ENCODE measurements at places on chromosomes 7 and 10.

- DNase-seq = no peak
These were observed 51.0 kb downstream of the SKAP2 start for GRCh38 chr7:26813432-26813831.

DNA sequence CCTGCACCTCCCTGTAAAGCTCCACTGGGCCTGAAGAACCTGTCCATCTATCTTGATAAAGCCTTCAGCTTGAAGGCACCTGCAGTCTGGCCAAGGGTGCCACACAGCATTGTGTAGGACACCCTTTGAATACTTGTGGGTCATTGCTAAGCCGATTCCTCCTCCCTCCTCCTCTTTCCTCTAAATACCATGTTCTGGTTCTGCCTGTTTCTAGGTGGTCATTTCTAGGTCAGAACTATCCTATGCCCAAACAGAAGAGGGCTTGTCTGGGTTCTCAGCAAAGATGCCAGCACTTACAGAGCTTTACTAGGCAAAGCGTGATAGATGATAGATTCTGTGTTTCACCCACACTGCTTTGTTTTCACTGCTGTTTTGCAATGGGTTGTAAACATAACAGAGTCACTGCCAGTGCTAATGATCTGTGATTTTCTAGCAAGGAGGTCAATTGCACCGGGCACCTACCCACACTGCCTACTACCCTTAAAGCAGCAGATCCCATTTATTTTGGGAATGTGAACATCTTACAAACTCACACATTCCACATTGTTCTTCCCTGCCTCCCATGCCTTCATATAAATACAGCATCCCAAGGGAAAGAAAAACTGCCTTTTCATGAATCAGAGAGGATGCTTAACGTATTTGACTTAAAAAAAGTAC lies 279.1 kb upstream of the PITRM1 start:
- no peak for DNase-seq

DNA sequence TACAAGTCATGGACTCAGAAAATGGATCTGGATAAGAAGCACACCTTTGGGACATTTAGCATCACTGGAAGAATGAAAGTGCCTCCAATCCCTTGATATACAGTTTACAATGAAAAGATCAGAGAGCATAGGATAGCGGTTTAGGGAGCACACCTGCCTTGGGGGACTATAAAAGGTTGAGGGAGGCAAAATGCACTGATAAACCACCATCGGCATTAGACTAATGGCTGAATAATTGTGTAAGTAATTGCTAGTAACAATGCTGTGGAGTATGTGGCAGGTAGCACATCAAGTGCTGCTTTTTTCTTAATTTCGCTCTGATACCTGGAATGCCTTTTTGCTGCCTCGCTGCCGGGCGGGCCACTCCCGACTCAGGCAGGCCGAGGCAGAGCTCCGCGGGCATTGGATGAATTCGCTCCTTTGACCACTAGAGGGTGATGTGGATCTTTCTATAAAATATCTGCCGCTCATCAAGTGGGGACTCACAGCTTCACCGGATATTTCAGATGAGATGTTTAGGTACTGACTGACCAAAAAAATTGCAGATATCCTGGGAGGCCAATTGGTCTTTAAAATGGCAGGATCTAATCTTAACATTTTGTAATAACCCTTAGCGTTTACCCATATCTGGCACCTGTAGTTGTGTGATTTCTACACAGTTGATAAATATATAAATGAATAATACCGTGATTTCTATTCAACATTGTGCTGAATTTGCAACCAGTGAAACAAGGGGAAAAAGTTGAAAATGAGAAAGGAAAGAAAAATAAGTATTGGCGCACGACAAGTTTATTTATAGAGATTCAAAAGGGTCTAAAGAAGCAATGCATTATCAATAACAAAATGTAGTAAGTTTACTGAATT lies 116.8 kb upstream of the PRSS1 start:
- no peak for DNase-seq

DNA sequence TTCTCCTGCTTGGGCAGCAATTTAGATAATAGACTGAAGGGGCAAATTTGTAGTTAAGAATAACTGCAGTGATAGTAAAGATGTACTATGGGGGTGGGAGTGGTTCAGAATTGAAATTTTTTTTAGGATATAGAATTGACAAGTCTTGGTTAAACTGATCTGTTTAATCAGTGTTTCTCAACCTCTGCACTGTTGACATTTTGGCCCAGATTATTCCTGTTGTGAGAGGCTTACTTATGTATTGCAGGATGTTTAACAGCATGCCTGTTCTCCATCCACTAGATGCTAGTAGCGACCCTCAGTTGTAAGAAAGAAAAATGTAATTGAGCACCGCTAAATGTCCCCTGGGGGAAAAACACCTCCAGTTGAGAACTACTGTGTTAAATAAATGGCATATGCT lies 176.5 kb downstream of the CCDC7 start:
- DNase-seq = no peak

- DNase-seq = no peak
These were observed 3.8 kb downstream of the NUDCD3 start for GRCh38 chr7:44486693-44487092.

GRCh38 chr10:86359954-86360353 lies 6.6 kb downstream of the GRID1 start:
- no peak for DNase-seq

DNA sequence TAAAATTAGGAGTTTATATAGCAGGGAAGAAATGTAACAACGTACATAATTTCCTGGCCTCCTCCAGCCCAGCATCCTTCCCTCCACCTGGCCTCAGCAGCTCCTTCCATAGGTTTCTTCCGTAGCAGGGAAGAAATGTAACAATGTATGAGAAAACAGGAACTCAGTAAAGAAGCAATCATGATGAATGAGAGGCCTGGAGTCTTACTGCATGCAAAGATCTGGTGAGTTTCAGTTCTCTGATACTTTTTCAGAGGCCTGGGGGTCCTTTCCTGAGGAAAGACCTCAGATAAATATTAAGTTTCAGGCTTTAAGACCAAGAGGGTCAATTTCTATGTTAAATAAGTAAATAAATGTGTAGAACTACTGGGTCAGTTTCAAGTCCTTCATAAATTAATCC lies 155.7 kb upstream of the C7orf33 start:
- no peak for DNase-seq

DNA sequence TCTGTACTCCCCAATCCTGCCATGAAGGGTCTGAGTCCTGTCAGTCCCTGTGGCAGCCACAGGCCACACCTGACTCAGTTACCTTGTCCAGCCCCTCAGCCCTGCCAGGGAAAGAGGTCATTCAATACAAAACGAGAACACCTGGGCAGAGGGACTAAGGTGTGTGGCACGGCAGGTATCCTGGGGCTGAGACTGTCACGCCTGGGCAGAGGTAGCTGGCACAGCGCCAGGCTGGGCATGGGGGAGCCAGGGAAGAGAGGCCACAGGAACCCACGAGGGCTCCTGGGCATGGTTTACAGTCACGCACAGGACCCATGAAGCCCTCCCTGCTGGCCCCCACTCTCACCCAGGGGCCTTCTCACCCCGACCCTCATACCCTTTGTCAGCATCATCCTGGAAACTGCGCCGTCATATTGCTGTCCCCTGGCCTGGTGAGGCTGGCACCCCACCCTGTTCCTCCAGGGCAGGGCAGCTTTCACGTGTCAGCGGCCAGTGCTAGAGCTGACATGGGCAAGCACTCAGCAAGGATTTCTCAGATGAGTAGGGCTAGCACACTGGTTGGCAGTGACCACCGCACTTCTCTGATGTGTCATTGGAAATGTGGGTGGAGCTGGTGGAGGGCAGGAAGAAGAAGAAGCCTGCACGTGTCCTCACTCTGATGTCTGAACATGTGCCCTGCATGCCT lies 42.7 kb downstream of the LRRC18 start:
- no peak for DNase-seq

DNA sequence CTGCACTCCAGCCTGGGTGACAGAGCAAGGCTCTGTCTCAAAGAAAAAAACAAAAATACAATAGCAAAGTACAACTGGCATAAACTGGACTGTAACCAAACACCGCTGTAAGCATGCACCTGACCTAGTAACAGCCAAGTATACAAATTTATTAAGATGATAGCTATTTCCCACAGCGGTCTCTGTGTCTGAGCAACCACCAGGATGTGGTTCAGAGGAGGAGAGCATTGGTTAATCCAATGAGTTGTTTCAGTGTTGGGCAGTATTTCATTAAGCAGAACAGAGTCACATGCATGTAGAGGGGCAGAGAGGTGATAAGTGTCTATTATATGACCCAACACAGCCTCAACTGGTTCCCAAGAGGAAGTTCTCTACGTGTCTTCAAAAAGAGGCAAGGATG lies 4.0 kb downstream of the SLC16A12 start:
- DNase-seq = no peak

GRCh38 chr10:119468542-119469324 lies 73.8 kb downstream of the RGS10 start:
- no peak for DNase-seq

- no peak for DNase-seq
These were observed 28.0 kb upstream of the NDST2 start for GRCh38 chr10:73839276-73839966.

DNA sequence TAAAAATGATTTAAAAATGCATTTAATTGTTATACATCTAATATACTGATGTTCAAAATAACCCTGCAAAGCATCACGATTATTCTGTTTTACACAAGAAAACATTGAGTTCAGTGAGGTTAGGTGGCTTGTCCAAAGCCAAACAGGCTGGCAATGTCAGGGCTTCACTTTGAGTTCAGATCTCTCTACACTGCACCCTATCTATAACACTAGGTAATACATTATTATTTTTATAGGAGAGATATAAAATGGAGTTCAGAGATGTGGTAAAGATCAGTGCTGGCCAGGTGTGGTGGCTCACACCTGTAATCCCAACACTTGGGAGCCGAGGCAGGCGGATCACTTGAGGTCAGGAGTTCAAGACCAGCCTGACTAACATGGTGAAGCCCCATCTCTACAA lies 165.9 kb upstream of the MYO3A start:
- DNase-seq = no peak

DNA sequence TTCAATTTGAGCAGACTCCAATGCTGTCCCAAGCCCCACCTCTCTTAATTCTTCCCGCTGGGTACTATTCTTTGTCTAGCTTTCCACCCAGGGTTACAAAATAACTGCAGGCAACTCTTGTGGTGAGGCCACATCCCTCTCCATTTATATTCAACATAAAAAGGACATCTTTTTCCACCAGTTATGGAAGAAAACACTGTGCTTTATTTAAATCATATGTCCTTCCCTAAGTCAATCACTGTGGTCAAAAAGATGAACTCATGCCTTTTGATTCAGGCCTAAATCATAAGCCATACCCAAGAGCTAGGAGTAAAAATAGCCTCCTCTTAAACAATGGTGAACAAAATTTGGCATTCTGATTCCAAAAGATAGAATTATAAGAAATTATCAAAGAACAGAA lies 386.0 kb downstream of the SEMA3D start:
- no peak for DNase-seq

GRCh38 chr7:24884401-24884800 lies 95.6 kb downstream of the OSBPL3 start:
- no peak for DNase-seq

GRCh38 chr7:99881370-99881769 lies 4.5 kb upstream of the OR2AE1 start:
- no peak for DNase-seq

DNA sequence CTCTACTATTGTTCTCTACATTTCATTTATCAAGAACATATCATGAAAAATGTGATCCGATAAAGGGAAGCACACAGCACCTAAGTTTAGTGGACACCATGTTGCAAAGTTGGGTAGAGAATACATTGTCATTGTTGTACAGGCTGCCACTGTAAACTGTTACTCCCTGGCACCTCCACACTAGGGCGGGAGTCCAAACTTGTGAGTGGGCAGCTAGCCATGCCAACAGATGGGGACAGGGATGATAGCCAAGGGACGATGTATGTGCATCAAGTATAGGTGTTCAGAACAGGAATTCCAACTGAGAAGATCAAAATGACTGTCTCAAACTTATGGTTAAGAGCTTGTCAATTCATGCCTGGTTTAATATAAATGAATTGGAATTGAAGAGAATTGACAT lies 31.1 kb upstream of the COMMD3 start:
- DNase-seq = no peak

DNA sequence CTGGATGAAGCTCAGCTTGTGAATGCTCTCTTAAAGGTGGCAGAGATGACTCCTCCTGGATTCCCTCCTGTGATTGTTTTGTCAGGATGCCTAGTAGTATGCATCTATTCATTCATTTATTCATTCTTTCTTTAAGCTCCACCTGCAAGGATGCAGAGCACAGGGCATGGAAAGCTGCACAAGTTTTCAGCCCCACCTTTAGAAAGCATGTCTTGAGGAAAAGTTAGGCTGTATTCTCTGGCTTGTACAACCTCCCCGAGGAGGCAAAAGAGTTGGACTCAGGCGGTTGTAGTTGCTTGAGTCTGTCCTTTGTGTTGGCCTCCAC lies 22.4 kb downstream of the ARID5B start:
- no peak for DNase-seq

DNA sequence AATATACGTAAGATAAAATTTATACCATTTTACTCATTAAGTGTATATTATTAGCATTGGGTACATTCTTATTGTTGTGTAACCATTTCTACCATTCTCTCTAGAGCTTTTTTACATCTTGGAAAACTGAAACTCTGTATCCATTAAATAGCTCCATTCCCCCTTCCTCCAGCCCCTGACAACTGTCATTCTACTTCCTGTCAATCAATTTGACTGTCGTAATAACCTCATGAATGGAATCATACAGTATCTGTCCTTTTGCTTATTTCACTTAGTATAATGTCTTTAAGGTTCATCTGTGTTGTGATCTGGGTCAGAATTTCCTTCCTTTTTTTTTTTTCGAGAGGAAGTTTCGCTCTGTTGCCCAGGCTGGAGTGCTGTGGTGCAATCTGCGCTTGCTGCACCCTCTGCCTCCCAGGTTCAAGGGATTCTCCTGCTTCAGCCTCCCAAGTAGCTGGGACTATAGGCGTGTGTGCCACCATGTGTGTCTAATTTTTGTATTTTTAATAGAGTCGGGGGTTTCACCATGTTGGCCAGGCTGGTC lies 15.6 kb downstream of the ZRANB1 start:
- DNase-seq = no peak

GRCh38 chr7:69062020-69062765 lies 536.1 kb upstream of the AUTS2 start:
- no peak for DNase-seq

DNA sequence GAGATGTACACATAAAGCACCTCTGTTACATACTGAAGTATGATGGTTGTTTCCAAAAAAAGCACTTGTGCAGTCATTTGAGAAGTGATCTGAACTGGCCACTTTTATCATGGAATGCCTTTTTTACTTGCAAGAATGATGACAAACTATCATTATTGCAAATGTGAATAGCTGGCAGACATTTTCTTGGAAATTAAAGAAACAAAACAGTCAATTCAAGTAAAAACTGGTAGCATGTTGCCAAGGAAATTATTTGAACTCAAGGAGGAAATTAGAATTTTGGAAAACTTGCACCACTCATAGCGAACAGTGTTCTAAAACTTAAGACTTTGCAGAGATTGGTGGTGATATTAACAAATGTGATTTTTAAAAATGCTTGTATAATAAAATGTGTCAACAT lies 6.6 kb downstream of the RHEB start:
- no peak for DNase-seq

All from stimulated activated CD8-positive, alpha-beta memory T cell treated with anti-CD3 and anti-CD28 coated beads, Interleukin-7, amount 100 ng/mL, for 24 hours (primary cell).